ENCODE measurements at places on chromosomes 7 and 10.

- no peak for DNase-seq
These were observed 65.4 kb downstream of the TACC2 start for GRCh38 chr10:122054048-122055025.

DNA sequence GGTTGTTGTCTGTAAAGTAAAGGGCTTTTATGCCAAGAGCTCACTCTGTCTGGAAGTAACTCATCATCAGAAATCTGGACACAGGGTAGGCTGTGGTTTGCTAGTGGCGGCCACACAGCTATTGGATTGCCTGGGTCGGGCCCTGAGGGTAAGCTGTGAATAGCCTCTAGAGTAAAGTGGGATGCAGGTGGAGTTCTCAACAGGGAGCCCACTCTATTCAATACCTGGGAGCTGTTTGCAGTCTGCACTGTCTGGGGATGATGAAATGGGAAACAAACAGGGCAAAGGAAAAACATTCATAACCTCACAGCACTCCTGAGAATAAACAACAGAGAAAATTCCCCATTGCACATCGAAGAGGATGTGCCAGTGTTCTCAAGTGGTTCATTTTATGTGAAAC is 582.6 kb downstream of the CALN1 start:
- no peak for DNase-seq

DNA sequence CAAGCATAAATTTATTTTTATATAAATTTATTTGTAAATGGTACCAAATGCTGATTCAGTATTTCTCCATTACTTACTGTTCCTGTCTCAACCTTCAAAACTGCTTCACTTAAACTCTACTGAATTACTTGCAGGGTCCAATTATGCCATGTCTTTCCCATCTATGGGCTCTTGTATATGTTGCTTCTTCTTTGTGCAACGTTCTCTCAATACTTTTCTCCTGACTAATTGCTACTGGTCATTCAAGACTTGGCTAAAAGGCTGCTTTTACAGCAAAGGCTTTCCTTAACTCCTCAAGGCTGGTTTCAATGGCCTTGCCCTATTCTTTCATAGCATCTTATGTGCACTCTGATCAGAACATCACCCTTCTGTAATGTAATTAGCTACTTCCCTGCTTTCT is 67.9 kb downstream of the RNLS start:
- DNase-seq = no peak

DNA sequence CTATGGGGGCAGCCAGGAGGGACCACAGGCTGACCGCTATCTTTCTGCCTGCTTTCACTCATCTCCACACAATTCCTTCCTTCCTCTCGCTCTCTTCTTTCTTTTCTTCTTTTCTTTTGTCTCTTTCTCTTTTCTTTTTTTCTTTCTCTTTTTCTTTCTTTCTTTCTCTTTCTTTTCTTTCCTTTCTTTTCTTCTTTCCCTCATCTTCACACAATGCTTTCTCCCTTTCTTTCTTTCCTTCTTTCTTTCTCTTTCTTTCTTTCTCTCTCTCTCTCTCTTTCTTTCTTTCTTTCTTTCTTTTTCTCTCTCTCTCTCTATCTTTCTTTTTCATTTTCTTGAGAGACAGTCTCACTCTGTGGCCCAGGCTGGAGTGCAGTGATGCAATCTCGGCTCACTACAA is 6.8 kb upstream of the MUC12 start:
- no peak for DNase-seq

GRCh38 chr10:84269162-84269561 is 24.3 kb downstream of the RGR start:
- no peak for DNase-seq

- no peak for DNase-seq
These were observed 87.2 kb upstream of the HPS1 start for GRCh38 chr10:98533746-98534445.

- peak; percentile 22 for DNase-seq
These were observed 46.7 kb downstream of the TNS3 start for GRCh38 chr7:47535035-47535703.

DNA sequence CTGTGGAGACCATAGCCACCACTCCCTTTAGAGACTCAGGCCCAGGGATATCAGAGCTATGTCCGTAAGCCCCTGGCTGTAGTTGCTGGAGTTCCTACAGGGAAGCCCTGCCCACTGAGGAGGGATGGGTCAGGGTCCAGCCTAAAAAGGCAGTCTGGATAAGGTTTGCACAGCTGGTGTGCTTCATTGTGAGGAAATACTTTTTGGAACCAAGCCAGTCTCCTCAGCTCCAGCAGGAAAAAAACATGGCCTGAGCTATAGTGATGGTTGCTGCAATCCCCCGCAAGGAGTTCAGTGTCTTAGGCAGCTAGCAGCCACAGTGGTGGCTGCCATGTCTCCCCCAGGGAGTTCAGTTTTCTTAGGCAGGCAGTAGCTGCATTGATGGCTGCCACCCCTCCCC is 52.6 kb upstream of the CYP2C8 start:
- DNase-seq = no peak

DNA sequence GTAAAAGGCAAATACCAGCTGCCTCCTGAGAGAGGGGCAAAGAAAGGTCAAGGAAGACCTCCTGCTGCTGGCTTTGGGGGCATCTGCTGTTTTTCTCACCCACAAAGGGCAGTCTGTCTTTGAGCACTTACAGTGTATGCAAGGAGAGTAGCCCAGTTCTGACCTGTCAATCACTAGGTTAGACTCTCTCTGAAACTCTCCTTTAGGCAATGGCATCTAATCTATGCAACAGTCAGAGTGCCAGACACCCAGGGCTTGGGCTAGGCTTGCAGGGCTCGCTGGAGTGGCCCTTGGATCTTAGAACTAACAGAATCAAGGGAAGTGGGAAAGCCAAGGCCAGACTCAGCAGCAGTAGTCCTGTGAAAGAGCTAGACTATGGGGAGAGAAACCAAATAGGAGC is 522.9 kb downstream of the NRG3 start:
- peak; percentile 59 for DNase-seq

DNA sequence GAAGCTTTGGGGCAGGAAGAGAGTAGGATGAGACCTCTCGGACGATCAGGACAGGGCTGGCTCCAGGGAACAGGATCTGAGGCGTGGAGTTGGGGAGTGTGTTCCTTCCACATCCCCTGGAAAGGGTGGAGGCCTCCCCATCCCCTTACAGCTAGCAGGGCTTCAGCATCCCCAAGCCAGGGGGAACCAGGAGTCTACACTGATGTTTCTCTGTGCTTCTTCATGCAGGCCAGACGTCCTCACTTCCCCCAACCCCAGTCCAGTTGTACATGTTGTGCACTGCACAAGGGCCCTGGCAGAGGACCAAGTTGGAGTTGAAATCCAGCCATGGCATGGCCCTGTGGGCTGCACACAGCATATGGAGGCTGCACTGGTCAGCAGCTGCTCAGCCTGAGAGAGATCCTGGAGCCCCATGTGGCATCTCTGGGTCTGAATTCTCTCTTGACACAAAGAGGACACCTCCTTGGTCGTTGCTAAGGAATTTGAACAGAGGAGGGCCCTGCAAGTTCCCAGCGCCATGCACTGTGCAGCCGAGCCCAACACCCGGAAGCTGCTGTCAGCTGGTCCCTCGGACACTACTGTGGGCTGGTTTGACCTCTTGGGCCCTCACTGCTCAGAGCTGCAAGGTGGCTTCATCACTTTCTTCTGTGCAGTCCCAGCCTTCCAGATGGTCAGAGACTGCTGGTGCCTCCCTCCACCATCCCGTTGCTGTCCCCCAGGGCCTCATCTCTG is 181.1 kb downstream of the DNAJB6 start:
- no peak for DNase-seq

DNA sequence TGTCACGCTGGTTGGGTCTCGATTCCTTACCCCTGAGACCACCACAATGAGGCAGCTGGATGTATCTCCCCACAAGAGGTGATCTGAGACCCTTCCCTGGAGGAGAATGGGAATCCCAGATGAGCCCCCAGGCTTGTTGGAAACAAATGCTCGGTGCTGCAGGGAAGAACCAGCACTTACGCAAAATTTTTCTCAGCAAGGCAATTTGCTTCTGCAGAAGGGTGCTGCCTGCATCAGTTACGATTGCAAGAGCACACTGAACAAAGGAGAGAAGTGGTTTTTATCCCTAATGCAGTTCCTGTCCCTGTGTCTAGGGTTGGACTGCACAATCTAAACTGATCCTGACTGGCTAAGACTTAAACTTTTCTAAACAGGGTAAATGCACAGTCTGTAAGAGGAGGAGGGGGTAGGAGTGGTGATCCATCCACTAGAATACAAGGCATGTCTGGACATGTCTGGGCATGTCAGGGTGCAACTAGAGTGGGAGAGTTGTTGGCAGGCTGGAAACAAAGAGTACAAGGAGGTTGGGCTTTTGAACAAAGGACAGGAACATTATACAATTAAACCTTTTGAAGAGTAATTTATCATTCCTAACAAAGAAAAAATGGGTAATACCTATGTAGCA is 114.9 kb upstream of the FAM3C start:
- DNase-seq = no peak

GRCh38 chr10:88386204-88386788 is 196.8 kb downstream of the RNLS start:
- no peak for DNase-seq

- DNase-seq = no peak
These were observed 30.4 kb upstream of the OTUD1 start for GRCh38 chr10:23408330-23408976.

DNA sequence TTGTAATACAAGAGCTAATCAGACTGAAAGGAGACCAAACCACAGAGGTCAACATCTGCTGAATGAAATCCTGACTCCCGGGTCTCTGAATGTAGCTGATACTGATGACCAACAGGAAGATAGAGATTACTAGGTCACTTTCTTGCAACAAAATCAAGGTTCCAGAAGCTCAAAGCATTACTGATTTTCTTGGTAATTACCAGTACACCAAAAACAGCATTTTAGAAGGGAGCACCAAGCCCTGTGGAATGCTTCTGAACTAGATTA is 177.7 kb downstream of the SLC25A13 start:
- no peak for DNase-seq

- no peak for DNase-seq
These were observed 141.6 kb downstream of the EMX2 start for GRCh38 chr10:117684046-117684610.

DNA sequence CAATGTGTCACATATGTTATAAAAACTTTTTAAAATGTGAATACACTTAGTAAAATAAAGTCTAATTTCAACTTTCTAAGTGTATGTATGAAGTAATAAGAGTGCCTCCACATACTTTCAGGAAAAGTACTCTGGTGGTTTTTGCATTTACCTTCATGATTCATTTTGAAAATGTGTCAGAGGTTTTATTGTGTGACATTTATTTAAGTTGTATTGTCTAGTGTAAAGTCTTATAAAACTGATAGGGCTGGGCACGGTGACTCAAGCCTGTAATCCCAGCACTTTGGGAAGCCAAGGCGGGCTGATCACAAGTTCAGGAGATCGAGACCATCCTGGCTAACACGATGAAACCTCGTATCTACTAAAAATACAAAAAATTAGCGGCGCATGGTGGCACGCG is 226.5 kb downstream of the ITGB1 start:
- no peak for DNase-seq

- DNase-seq = no peak
These were observed 312.4 kb upstream of the AUTS2 start for GRCh38 chr7:69285854-69286253.

DNA sequence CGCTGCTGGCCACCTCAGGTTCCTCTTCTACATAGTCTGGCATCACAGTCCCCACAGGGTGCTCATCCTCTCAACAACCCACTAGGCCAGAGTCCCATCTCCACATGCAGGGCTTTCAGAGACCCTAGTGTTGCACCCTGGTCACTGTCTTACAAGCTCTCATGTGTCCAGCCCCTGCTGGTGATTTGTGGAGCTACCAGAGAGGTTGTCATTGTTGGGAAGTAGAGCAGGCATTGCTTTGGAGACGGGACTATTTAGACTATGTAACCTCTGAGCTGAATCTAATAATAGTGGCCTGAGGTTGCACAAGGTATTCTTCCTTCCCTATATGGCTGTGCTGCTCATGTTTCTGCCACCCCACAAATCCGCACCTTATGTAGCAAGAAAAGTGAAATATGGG is 135.3 kb upstream of the VWC2 start:
- DNase-seq = no peak

DNA sequence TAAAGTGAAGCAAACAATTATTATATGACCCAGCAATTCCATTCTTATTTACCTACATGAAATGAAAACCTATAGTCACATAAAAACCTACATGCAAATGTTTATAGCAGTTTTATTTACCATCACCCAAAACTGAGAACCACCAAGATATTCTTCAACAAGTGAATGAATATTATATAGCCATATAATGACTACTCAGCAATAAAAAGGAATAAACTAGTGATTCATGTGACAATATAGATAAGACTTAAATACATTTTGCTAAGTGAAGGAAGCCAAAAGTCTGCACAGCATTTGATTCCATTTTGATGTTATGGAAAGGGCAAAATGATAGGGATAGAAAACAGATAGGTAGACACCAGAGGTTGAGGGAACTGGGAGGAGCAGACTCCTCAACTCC is 31.7 kb downstream of the PODXL start:
- DNase-seq = no peak

GRCh38 chr7:461117-461452 is 58.6 kb downstream of the PDGFA start:
- no peak for DNase-seq

DNA sequence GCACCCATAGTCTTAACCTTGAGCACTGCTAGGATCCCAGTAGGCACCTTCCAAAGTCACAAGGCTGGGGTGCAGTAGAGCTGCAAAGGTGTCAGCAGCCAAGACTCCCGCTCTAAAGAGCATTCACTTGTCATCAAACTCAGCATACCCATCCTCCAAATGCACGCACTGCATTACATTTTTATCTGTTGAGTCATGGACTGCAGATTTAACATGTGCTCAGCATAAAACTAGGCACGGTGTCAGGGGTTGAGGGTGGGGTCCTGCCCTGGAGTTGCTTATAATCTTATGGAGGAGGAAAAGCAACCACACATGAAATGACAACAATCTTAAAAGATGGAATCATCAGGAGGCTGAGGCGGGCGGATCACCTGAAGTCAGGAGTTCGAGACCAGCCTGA is 102.6 kb downstream of the PARP12 start:
- DNase-seq = no peak

DNA sequence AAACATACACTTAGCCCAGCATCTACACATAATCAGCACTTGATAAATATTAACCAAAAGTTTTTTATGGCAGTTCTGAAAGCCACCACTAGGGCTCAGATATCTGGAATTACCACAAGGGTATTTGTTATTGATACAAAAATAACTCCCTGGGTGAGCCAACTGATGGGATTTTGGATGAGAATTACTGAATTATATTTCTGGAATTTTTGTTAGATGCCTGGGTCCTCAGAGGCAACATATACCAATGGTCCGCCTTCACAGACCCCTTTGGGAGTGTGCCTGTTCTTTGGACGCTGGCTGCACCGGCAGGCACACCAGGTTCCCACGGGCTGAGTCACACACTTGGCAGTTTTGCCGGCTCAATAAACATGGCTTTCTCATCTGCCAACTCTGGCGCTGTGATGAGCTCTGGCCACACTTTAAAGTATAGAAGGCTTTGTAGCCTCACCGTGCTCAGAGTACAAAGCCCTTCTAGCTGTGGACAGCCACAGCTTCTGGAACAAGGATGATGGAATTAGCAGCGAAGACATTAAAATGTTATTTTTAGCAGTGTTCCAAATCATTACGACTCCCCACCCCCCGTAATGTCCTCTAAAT is 24.5 kb upstream of the EEPD1 start:
- DNase-seq = no peak

- no peak for DNase-seq
These were observed 72.3 kb upstream of the MGMT start for GRCh38 chr10:129394518-129395328.

- DNase-seq = no peak
These were observed at the start of gene CACNA2D1 for GRCh38 chr7:82443547-82444219. Gene CACNA2D1, minus strand, starts transcription at chr7:82443777.

GRCh38 chr7:88866265-88866863 is 70.8 kb upstream of the TEX47 start:
- DNase-seq = no peak

Data from COLO829 (cell line).